ENCODE measurements at places on chromosomes 16 and 17. TPM values are rescaled to one million over a fixed set of nuclear protein-coding genes. Genes with fewer than 3 reads are reported as not detected.

GRCh38 chr17:81210466-81210865, 12.3 kb downstream of the CEP131 start:
- no peak for DNase-seq

- no peak for DNase-seq
These were observed 13.6 kb downstream of the UBN1 start for GRCh38 chr16:4860727-4861342.

DNA sequence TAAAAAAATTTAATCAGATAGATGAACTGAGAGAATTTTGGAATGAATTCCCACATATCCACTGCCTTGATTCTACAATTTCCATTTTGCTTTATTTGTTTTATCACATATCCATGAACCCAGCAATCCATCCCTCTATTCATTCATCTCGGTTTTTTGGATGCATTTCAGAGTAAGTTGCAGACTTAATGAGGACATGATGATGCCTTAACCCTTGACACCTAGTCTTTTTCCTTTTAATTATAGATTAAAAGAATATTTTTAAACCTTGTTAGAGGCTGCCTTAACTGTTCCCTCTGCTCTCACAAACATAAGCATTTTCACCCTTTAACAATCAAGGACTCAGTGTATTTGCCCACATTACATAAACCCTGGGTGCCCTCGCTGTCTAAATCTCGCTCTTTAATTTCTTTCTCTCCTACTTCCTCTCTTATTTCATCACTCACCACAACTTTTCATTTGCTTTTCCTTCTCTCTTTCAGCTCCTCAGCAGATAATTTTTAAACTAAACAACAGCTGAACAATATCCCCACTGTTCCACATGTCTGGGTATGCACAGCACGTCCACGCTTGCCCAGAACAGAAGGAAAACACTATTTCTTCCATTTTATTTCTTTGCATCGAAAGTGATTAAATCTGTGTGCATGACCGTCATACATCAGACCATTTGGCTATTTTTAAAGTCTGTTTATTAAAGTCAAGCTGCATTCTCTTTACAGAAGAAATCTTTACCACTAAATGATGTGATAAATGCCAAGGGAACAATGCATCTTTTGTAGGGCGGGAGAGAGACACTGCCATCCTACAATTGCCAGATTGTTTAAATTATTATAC, 39.9 kb downstream of the IQCK start:
- DNase-seq = no peak

The SYT17 gene
- total RNA-seq = 0.19 TPM

GRCh38 chr16:84091460-84091859, 25.3 kb downstream of the MBTPS1 start:
- no peak for DNase-seq

The KCNAB3 gene
- total RNA-seq = 10.3 TPM

- DNase-seq = no peak
These were observed 8.1 kb downstream of the HSF5 start for GRCh38 chr17:58480090-58480489.

- no peak for DNase-seq
These were observed 17.0 kb downstream of the ENPP7 start for GRCh38 chr17:79747508-79748294.

DNA sequence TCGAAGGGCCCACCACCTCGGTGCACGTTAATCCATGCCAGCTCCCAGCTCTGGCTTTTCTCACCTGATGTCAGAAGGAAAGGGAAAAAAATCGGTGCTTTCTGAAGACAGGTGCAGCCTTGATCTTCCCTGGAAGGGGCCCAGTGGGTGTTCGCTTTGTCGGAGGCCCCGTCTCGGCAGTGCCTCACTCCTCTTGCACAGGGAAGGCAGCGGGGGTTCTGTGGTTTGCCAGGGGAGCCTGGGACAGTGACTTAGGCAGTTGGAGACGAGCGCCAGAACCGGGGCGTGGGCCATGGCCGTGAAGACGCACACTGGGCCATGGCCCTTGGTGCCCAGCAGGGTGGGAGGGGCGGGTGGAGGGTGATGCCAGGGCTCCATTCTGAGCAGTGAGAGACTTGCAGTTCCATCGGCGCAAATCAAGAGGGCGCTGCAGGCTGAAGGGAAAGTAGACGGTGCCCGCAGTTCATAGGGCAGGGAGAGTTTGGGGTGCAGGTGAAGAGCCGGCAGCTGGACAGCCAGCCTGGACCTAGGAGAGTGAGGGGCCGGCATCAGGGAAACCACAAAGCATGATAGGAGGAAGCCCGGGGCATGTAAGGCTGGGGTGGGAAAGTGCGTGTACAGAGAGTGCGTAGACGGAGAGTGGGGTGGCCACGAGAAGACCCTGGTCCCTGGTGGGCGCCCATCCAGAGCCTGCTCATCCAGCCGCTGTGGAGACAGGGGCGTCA, 101.3 kb upstream of the CHMP6 start:
- DNase-seq = no peak

The TNP2 gene
- not detected for total RNA-seq

The PIK3R5 gene
- 17.8 TPM for total RNA-seq

DNA sequence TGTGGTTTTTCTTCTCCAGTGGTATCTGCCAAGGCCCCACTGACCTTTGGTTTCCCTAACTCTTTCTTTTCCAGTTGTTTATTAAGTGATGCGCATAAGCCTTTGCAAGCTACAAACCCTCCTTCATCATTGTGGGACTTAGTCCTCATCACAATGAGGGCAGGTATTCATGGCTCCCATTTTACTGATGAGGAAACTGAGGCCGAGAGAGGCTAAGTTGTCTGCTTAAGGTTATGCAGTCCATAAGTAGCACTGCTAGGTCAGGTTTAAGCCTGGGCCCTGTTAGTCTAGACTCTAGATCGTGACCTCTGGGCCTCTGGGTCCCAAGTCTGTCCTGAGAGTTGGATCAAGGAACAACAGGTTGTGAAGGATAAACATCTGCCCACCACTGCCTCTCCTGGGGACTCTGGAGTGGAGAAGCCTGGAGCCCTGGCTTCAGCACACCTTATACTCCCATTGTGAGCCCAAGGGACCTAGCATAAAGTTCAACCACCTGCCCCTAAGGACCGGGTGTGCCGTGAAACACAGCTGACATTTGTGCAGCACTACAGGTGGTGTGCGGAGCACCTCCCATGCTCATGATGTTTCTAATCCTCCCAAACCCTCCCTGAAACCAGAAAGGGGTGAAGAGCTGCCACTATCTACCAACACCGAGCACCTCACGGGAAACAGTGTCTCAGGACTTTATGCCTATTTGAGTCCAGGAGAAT, 5.2 kb upstream of the KCNH6 start:
- DNase-seq = no peak

GRCh38 chr17:39939588-39940419, 12.3 kb downstream of the LRRC3C start:
- peak; percentile 21 for DNase-seq

- no peak for DNase-seq
These were observed 76.4 kb upstream of the RCVRN start for GRCh38 chr17:9981344-9981915.

DNA sequence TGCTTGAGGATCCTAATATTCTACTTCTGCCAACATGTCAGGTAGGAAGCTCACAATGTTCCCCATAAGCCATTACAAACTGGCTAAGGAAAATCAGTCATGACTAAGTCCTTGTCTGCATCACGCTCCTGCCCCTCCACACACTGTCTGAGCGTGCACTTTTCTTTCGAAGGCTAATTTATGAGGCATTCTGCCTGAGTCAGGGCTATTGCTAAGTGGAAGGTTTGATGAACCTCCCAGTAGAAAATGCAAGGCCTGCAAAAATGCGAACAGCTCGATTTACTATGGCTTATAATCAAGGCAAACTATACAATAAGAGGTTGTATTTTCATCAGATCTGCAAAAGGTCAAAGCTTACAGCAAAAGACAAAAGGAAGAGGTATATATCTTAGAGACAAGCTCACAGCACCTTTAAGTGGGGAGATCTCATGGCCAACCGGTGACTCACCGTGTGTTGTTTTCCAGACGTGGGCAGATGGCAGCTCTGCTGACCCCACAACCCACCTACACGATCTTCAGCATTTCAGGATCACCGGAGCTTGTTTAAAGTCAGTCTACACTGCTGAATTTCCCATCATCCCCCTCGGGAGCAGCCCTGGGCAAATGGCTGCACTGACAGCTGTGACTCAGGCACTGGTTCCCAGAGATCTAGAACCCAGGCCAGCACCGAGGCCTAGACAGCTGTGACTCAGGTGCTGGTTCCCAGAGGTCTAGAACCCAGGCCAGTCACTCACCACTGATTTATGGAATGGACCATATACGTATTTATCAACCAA, 26.1 kb downstream of the MEAK7 start:
- DNase-seq = no peak

GRCh38 chr17:82297280-82297713, 20.1 kb downstream of the CD7 start:
- DNase-seq = peak; percentile 71

The MMD gene
- 10.8 TPM for total RNA-seq

GRCh38 chr17:36936455-36937000, 747 bp upstream of the LHX1 start:
- DNase-seq = no peak

DNA sequence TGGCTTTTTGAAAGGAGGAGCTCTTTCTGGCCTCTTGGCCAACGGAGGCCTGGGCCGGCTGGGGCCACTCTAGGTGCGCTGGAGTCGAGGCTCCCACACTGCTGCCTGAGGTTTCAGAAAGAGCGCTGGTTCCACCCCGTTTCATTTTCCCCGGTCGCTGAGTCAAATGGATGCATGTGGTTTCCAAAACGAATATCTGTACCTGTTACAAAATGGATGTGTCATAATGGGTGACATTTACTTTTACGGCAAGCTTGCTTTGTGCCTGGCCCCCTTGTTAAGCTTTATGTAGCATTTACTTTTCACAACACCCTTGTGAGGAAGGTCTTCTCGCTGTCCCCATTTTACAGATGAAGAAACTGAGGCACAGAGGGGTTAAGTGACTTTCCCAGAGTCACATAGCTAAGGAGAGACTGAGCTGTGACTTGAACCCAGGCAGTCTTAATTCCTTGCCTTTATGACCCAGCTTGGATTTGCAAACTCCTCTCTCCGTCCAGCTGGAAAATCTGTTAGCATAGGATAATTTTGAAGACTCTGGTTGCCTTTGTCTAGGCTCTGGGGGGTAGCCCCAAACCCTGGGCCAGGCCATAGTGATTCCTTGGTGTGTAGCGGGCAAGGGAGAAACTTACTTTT, 10.6 kb downstream of the KSR1 start:
- peak; percentile 54 for DNase-seq

DNA sequence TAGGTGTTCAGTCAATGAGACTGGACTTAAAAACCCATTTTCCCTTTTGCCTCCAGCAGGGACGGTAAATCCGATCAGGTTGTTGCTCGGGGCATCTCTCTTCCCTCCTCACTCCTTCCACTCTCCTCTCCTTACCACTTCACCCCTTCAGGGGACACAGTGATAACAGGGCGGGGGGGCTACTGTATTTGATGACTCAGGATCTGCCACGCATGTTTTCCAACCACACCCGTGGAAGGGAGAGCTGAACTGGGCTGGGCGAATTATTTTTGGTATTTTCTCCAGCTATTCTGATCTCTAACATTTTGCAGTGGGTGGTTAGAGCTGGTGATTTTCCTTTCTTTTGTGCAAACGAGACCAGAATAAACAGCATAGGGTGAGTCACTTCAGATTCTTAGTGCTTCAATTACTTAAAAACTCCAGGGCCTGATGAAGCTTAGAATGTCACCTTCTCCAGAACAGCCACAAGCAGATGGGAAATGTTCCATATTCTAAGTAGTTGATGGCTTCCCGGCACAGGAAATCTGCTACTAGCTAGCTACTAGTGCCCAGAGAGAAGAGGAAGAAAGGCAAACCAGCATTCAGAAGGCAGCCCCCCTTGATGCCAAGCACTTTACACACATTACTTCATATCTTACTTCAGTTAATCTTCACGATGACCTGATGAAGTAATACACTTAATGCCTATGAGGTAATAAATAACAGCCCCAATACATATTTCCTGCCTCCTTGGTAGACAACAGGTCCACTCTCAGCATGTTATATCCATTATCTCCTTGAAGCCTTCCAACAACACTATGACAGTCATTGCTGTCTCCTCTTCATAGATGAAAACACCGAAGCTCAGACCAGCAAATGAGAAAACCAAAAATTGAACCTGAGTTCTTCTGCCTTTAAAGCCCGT, 74.1 kb downstream of the ASIC2 start:
- no peak for DNase-seq

- no peak for DNase-seq
These were observed 951 bp upstream of the GPRC5C start for GRCh38 chr17:74430706-74431567.

DNA sequence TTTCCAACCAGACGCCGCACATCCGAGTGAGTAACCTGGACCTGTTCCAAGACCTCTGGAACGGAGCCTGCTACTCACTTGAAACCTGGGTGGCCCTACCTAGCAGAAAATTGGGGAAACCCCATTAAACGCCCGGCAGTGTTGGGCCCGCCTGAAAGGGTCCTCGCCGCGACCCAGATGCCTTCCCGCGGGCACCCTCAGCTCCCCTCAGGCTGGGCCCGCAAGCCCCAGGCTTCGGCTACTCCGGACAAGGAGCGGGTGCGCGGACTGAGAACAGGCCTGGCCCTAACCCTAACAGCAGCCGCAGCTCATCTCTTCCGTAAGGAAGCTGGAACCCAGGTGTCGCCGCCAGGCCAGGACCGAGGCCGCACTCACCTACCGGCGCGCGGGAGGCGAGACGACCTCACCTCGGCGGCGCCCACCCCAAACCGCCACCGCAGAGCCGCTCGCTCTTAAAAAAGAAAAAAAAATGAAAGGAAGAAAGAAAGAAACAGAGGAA, 344 bp downstream of the PSME3IP1 start:
- no peak for DNase-seq

The PABPN1L gene
- total RNA-seq = not detected

The DGKE gene
- total RNA-seq = 33.3 TPM

GRCh38 chr17:57264776-57265175, 8.5 kb downstream of the MSI2 start:
- DNase-seq = no peak

The IGFALS gene
- not detected for total RNA-seq

- DNase-seq = no peak
These were observed 18.0 kb upstream of the DBNDD1 start for GRCh38 chr16:90037276-90037675.

The KRTAP2-4 gene
- total RNA-seq = not detected

- DNase-seq = no peak
These were observed 877.4 kb upstream of the GOT2 start for GRCh38 chr16:59611556-59611955.

The HSD11B2 gene
- 6.1 TPM for total RNA-seq

DNA sequence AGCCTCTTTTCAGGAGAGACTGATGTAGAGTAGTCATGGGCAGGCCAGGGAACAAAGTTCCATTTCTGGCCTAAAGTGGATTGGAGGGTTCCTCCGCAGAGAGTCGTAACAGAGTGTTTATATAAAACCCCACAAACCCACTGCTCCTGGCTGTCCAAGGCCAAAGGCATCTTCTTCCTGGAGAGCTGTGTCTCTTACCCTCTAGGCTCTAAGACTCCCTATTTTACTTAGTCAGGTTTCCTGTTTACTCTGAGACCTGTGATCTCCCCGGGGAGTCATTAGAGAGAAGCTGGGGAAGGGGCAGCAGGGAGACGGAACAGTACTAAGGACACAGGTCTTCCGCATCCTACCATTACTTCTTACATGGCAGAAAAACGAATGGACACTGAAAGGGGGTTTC, 69.5 kb downstream of the HIC1 start:
- no peak for DNase-seq
